ENCODE measurements at places on chromosomes 2 and 18.

GRCh38 chr2:151437630-151438029, 27.9 kb downstream of the RIF1 start:
- DNase-seq = no peak

DNA sequence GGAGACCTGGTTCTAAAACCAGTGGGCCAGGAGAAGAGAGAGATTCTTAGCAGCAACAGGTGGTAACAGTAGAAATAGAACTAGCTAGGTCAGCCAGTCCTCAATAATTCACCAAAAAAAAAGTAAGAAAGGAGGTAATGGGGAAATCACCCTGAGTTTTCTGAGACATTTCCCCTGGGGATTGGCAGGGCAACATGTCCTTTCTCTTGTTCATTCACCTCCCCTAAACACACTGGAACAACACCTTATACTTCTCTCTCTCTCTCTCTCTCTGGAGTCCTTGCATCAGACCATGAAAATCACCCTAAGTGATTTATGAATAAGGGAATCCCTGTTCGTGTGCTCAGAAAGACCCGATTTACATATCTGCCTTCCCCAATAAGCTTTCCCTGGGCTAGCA, 64.8 kb downstream of the COX7A2L start:
- no peak for DNase-seq

GRCh38 chr2:161415987-161416707, at the start of gene TBR1:
TBR1 (plus strand) TSS chr2:161416297; CDS start chr2:161416411, 114 bp downstream.
- no peak for DNase-seq

DNA sequence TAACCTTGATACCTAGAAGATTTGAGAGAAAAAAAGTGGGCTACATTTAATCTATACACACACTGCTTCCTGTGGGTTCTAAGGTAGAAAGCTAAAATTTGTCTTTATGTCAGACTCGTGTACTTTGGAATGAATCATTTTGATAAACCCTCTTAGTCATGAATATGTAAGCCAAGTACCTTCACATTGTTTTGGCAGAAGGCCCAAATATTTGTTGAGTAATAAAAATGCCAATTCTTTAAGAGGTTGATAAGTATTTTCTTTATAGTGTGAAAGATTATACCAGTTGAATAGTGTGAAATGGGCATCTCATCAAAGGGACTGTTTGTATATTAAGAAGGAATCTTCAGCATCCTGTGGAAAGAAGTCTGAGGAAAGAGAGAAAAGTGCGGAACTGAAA, 1464.7 kb upstream of the ZEB2 start:
- no peak for DNase-seq

DNA sequence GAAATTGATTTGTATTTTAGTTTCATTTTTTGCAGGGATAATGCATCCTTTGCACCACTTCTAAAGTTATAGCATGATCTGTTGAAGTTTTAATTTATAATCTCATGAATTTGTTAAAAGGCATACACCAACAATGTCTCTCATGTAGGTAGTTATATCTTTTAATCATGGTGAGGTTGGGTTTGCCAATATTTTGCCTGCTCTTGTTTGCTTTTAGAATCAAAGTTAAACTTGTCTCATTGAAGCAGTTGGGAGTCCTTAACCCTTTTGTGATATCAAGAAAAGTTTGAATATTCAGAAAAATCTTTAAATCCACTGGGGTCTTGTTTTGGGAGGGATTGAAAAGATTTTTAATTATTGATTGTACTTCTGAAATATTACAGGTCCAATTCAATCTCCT, 31.7 kb downstream of the APLF start:
- no peak for DNase-seq

DNA sequence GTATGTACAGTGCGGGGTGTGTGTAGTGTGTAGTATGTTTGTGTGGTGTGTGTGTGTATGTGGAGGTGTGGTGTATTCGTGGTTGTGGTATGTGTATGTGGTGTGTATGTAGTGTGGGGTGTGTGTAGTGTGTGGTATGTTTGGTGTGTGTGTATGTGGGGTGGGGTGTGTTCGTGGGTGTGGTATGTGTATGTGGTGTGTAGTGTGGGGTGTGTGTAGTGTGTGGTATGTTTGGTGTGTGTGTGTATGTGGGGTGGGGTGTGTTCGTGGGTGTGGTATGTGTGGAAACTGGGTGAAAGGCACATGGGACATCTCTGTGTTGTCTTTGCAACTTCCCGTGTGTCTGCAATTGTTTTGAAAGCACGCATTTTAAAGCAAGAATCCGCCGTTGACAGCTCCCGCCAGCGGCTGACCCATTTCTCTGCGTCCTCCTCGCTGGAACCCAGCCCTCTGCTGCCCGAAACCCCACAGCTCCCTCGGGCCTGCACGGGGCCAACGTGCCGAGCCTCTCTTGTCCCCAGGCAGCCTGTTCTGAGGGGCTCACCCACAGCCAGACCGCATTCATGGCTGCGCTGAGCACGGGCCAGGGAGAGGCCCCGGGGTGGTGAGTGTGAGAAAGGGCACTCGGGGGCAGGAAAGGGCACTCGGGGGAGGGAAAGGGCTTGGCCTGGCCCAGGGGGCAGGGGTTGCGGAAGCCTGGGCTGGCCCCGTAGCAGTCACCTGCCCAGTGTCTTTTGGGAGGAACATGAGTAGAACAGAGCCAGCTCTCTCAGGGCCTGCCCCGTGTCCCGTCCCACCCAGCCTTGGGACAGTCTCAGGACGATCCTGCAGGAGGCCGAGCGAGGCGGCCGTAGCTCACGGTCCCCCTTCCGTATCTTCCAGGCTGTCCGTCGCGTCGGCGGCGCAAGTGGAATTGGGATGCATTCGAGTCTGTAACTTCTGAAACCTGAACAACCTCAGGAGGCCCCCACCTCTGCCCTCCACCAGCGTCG, 61.4 kb downstream of the TWIST2 start:
- no peak for DNase-seq

GRCh38 chr18:34583895-34584294, 126.2 kb upstream of the DTNA start:
- DNase-seq = no peak

DNA sequence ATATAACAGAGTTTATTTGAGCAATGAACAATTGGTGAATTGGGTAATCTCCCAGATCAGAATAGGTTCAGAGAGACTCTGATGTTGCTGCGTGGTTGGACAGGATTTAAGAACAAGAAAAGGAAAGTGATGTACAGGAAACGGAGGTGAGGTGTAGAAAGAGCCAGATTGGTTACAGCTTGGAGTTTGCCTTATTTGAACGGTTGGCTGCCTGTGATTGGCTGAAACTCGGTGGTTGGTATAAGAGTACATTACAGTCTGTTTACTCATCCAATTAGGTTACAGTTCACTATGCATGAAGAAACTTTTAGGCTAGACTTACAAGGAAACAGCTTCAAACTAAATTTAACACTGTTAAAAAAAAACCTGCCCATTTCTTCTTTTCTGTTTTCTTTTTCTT, 68.0 kb upstream of the CABLES1 start:
- DNase-seq = no peak

- no peak for DNase-seq
Observed at GRCh38 chr2:176851889-176852483, 360.6 kb upstream of the HNRNPA3 start.

- no peak for DNase-seq
Observed at GRCh38 chr18:57575542-57575941, 11.0 kb downstream of the FECH start.

DNA sequence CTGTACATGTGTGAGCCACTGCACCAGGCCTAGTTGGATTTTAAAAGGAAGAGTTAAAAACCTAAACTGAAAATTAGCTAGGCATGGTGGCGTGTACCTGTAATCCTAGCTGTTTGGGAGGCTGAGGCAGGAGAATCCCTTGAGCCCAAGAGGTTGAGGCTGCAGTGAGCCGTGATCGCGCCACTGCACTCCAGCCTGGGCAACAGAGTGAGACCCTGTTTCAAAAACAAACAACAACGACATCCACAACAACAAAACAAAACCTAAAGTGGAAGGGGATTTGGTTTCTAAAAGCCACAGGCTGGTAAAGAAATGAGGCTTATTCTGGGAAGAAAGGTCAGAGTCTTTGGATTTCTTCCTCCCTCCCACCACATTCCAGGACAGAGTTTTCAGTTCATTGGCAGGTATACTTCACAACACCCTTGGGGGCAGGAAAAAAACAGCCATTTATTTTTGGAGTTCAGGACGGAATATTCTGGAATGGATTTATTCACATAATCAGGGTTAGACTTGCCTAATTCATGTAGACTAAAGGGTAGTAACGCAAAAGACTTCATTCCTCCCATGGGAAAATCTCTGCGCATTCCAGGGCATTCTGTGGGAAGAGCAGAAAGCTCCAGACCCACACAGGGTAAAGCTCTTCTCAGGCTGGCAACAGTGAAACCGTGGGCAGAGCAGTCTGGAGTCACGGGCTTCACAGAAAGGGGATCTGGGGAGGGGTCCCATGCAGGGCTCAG, 34.9 kb downstream of the TEX44 start:
- no peak for DNase-seq

- DNase-seq = no peak
Observed at GRCh38 chr2:217774232-217774631, 228.6 kb downstream of the TNS1 start.

DNA sequence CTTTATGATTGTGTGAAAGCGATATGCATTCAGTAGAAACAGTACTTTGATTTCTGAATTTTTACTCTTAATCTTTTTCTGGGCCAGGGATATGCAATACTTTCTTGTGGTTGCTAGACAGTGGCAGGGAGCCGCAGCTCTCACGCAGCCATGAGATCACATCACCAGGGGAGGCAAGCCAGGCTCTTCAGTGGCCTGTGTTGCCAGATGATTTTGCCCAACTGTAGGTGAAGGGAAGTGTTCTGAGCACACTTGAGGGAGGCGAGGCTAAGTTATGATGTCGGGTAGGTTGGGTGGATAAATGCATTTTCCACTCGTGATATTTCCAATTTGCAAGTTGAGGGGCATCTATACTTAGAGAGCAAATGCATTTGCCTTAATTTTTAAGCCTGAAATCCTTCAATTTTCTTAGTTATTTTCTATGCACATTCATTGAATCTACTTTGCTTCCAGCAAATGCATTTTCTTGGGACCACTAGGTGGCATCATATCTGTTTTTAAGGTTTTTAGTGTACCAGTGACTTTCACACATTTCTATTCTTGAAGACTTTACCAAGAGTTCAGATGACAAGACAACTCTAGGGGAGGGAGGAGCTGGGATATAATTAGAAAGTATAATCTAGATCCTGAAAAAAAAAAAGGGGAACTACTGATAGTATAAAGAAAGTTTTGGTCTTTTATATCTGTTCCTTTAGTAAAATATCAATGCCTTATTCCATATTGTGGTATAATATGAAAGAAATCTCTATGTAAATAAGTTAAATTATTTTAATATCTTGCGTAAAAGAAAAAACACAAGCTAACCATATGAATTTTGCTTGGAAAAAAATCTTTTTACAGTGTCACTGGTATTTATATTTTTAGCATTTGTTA, 643.3 kb downstream of the SOCS6 start:
- DNase-seq = no peak

DNA sequence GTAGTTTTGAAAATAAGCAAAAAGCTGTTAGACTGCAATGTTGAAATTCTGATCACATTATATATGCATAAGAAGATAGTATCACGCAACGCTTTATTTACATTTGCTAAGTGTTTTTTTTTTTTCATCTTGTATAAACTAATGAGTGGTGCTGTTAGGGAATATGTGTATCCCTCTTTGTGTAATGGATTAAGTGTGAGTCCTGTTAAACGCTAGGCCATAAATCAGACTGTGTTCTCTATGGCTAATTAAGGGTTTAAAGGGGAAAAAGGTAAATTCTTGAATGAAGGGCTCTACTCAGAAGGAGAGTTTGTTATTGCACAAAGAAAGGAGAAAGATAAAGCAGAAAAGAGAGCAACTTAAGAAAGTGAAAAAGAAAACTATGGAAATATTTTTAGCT, 4.8 kb upstream of the ASXL3 start:
- DNase-seq = no peak

DNA sequence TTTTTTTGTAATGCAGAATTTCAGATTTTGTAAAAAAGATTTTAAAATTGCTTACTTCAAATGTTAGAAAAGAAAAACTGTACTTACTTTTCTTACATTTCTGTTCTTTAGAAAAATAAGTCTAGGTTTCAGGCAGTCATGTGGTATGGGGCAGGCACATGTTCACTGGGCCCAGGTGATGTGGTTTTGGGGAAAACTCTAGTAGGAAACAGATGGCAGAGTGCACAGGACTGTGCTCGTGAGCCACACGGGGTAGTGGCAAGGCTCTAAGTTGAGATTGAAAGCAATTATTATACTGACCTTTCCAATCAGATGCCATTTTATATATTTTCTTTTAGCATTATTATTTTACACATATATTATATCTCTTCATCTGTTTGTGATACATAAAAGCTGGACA, 1036.9 kb upstream of the TMEFF2 start:
- DNase-seq = no peak

- no peak for DNase-seq
Observed at GRCh38 chr2:226435146-226435545, 364.5 kb downstream of the IRS1 start.

DNA sequence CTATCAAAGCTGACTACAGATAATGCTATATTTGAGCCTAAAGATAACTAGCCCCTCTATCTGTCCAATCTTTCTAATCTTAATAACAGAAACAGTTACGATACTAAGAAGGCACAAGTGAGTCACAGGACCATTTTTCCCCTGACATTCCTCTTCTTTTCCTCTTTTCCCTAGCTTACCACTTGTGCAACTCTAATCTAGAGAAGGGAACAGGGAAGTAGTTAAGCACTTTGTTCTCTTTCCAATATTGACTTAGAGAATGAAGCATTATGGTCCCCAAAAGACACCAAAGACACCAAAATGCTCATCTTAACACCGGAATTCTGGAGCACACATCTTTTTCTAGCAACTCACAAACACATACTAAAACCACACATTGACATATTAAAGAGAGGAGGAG, 1.8 kb downstream of the PDE11A start:
- no peak for DNase-seq

DNA sequence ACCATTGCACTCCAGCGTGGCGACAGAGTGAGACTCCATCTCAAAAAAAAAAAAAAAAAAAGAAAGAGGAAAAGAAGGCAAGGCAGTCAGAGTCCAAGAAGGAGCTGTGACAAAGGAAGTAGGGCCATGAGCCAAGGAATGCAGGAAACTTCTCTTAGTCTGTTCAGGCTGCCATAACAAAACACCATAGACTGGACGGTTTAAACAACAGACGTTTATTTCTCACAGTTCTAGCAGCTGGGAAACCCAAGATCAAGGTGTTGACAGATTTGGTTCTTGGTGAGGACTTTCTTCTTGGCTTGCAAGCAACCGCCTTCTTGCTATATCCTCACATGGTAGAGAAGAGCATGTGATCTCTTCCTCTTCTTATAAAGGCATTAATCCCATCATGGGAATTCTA, 13.1 kb upstream of the SUMO1 start:
- no peak for DNase-seq

- no peak for DNase-seq
Observed at GRCh38 chr2:183049420-183049819, 11.2 kb upstream of the NCKAP1 start.

DNA sequence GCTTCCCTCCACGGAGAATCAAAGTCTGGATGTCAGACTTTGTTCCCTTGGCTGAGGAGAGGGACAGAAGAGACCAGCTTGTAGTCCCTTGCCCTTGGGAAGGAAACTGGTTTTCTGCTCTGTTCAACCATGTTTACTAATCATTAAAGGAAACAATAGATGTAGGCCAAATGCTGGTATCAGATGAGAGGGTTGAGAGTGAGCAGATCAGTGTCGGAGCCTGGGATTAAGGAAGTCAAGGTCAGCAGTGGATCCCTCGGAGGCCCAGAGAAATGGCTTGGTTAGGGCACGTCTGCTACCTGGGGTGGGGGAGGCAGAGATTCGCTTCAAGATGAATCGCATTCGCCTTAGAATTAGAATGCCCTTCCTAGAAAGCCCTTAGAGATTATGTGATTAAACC, 109.1 kb downstream of the MYCN start:
- no peak for DNase-seq

- DNase-seq = no peak
Observed at GRCh38 chr2:36468463-36469105, 113.0 kb downstream of the CRIM1 start.
